Breast epithelium (tissue), 4 donors: ENCODE measurements at places on chromosomes 3 and 15. TPM values are rescaled to one million over a fixed set of nuclear protein-coding genes. Genes with fewer than 3 reads are reported as not detected.

CALML4 gene
- total RNA-seq: 7.9 TPM

ISLR gene
- 49.2 TPM for total RNA-seq

C3orf22 gene
- total RNA-seq: not detected

SLC25A20 gene
- total RNA-seq: 37.3 TPM
